ENCODE measurements at places on chromosomes 2 and 18. TPM values are rescaled to one million over a fixed set of nuclear protein-coding genes. Genes with fewer than 3 reads are reported as not detected.

SIGLEC15 gene
- not detected for total RNA-seq

DNA sequence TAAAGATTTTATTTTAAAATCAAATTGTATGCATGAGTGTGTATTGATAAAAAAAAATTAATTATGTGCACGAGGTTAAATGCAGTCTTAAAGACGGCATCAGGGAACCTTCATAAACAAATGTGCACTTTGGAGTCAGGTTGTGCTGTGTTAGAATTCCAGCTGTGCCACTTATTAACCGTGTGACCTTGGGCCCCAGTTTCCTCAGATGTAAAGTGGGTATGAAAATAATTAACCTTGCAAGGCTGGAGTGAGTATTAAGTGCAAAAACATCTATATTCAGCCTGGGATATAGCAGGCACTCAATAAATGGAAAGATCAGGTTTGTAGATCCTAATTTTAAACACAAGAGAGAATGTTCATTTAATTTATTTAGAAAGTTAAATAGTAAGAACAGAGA, 14.5 kb upstream of the MYCN start:
- no peak for DNase-seq

TUBA4B gene
- not detected for total RNA-seq

- no peak for DNase-seq
These were observed 35.6 kb upstream of the PRLH start for GRCh38 chr2:237530472-237531433.

- no peak for DNase-seq
These were observed 345.7 kb downstream of the DYSF start for GRCh38 chr2:71799013-71799575.

ZBTB7C gene
- total RNA-seq: not detected

- DNase-seq: no peak
These were observed 14.8 kb upstream of the MATN3 start for GRCh38 chr2:20027260-20027677.

DNA sequence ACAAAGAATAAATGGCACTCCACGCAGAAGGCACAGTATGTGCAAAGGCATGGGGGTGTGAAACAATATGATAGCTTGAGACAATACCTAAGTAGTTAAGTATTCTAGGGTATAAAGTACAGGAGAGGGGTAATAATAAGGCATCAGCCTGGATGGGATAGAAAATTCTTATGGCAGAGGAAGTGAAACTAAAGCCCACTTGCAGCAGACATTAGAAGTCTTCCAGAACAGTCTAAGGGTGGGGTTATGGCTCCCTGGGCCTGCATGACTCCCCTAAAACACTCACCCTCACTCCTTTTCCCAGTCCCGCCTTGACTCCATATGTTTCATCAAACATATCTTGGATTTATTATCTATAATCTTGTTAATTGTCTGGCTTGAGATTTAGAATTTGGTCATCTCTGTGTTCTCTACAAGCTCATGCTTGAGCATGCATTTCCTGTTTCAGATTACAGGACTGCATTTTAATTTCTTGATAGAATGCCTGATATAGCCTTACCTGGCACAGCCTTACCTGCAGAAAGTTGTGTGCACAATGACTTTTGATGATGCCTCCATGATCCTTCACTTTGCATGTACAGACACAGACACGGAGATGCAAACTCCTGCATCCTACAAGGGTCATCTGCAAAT, 28.5 kb upstream of the TMBIM1 start:
- no peak for DNase-seq

- no peak for DNase-seq
These were observed 246.7 kb downstream of the BABAM2 start for GRCh38 chr2:28137221-28137620.

MOCOS gene
- 0.12 TPM for total RNA-seq

SATB2 gene
- not detected for total RNA-seq

FEV gene
- not detected for total RNA-seq

DNA sequence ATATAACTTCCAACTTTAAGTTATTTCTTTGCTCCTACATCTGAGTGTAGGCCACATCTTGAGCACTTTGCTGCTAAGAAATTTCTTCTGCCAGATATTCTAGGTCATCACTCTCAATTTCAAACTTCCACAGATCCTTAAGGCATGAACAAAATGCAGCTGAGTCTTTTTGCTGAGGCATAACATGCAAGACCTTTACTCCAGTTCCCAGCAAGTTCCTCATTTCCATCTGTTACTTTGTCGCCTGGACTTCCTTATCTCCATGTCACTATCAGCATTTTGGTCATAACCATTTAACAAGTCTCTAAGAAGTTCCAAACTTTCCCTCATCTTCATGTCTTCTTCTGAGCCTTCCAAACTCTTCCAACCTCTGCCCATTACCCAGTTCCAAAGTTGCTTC, 1077.3 kb upstream of the TMEFF2 start:
- no peak for DNase-seq

DNA sequence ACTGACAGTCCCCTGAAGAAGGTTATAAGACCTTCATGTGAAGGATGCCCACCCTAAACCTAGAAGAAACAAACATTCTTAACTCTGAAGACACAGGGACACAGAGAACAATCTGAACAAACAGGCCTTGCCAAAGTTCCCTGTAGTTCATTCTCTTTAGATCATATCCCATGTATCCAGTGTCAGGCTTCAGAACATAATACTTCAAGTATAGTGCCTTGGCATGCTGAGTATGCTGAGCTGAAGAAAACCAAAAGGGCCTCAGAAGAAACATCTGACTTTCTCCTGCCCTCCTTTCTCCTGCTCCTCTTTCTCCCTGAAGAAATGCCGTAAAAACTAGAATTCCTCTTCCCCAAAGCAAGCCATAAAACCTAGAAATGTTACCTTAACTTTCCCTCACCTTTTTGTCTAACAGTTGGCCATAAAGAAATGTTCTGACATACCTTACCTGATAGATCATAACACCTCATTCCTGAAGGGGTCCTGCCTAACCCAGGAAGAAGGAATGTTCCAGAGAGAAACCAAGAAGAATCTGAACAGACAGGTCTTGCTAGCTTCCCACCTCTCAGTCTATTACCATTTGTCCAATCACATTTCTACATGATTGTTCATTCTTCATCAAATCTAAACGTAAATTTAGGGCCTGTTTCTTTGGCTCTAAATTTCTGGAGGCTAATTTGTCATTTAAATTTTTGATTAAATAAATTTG, 160.1 kb upstream of the ZC3H15 start:
- DNase-seq: no peak

GRCh38 chr2:127080226-127080937, 26.6 kb downstream of the BIN1 start:
- DNase-seq: peak; percentile 44

TRIM43 gene
- total RNA-seq: not detected

- DNase-seq: peak; percentile 84
These were observed 125.9 kb downstream of the ACOXL start for GRCh38 chr2:110858135-110858725.

GRCh38 chr2:199772035-199772976, 78.7 kb downstream of the FTCDNL1 start:
- no peak for DNase-seq

SKOR2 gene
- total RNA-seq: not detected

GRCh38 chr2:133146893-133147292, 421.4 kb downstream of the NCKAP5 start:
- DNase-seq: no peak

HOXD13 gene
- total RNA-seq: not detected

DNA sequence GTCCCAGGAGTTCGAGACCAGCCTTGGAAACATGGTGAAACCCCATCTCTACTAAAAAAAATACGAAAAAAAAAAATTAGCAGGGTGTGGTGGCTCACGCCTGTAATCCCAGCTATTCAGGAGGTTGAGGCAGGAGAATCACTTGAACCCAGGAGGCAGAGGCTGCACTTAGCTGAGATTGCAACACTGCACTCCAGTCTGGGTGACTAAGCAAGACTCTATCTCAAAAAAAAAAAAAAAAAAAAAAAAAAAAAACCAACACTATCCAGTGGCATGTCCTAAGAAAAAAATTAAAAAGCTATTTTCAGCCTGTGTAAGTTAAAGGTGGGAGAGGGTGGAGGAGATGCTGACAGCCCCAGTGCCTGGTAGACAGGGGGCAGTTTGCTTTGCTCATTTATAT, 32.2 kb upstream of the REL start:
- no peak for DNase-seq

MREG gene
- total RNA-seq: 7.4 TPM

Measured in CD4-positive, alpha-beta memory T cell (primary cell).